ENCODE measurements at places on chromosomes 16 and 17. TPM values are rescaled to one million over a fixed set of nuclear protein-coding genes. Genes with fewer than 3 reads are reported as not detected.

ITGAL gene
- total RNA-seq = not detected

NSF gene
- 56.7 TPM for total RNA-seq

PPM1E gene
- total RNA-seq = 0.22 TPM

CFAP20 gene
- 46.7 TPM for total RNA-seq

OTOA gene
- not detected for total RNA-seq

CX3CL1 gene
- total RNA-seq = 0.57 TPM

SLC5A10 gene
- not detected for total RNA-seq

ZP2 gene
- total RNA-seq = not detected

PERCC1 gene
- total RNA-seq = not detected

TEKT5 gene
- total RNA-seq = under 0.01 TPM

HP gene
- total RNA-seq = not detected

VMO1 gene
- 1.8 TPM for total RNA-seq

TNFAIP1 gene
- 35.9 TPM for total RNA-seq

RFNG gene
- 76.8 TPM for total RNA-seq

ITGB4 gene
- 0.44 TPM for total RNA-seq

FN3K gene
- 3.3 TPM for total RNA-seq

MMP2 gene
- total RNA-seq = 1,286 TPM

TMEM235 gene
- total RNA-seq = not detected

P2RX1 gene
- total RNA-seq = 8.5 TPM

AIPL1 gene
- not detected for total RNA-seq

GFOD2 gene
- 12.0 TPM for total RNA-seq

HSD11B2 gene
- total RNA-seq = under 0.01 TPM

HOXB13 gene
- total RNA-seq = 1.6 TPM

C17orf50 gene
- total RNA-seq = not detected

DHRS7C gene
- not detected for total RNA-seq

ST6GALNAC2 gene
- total RNA-seq = 1.3 TPM

MED13 gene
- total RNA-seq = 78.9 TPM

CFAP119 gene
- 4.9 TPM for total RNA-seq
